ENCODE measurements at places on chromosomes 1 and 21. TPM values are rescaled to one million over a fixed set of nuclear protein-coding genes. Genes with fewer than 3 reads are reported as not detected.

DNA sequence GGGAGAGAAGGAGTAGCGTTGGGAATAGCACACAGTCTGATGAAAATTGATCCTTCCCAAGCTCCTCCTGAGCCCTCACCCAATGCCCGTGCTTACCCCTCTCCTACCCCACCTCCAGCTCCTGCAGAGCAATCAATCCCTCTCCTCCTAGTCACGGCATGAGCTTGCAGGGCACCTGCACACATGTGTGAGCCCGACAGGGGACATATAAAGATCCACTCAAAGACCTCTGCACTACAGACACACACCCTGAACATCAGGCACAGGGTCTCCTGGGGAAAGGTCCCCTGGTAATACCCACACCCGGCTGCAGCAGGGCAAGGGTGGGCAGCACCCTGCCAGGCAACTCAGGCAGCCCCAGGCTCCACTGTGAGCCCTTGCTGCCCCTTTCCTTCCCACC lies 426 bp downstream of the VSIG8 start:
- DNase-seq = no peak

DNA sequence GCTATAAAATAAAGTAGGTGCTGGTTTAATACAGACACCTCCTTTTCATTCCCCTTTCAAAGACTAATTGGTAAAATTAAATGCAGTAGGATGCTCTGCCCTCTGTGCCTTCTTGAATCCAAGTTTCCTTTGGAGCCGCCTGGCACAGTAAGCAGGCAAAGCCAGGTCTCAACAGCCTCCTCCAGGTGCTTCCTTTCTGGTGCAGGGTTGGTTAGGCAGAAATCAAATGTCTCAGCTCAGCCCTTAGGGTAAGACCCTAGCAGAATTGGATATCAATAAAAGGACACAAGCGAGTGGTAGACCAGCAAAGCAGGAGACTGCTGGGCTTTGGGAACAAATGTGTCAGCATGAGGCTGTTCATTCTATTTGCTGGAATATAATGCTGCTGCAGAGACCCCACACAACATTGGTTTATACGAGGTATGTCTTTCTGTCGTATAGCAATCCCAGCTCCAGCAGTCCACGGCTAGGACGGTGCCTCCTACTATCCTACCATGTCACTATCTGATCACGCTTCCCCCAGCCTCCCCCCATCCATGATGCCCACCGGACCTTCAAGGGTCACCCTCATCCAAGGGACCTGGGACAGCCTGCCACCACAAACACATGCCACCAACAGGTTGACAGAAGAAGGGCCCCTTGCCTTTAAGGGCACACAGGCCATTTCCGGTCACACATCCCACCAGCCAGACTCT lies 58.4 kb downstream of the CAPN2 start:
- DNase-seq = no peak

GRCh38 chr1:201631037-201631436 lies 92.1 kb downstream of the NAV1 start:
- DNase-seq = no peak

GRCh38 chr1:65825741-65826140 lies 33.0 kb downstream of the PDE4B start:
- no peak for DNase-seq

GRCh38 chr1:183030053-183030452 lies 6.8 kb downstream of the LAMC1 start:
- no peak for DNase-seq

- DNase-seq = no peak
Measured at GRCh38 chr1:22645931-22646330, 2.5 kb downstream of the C1QC start.

The FLG2 gene
- total RNA-seq = not detected

All from colonic mucosa (tissue), 4 donors.